Neural progenitor cell (in vitro differentiated cells): ENCODE measurements at places on chromosomes 6 and 20. TPM values are rescaled to one million over a fixed set of nuclear protein-coding genes. Genes with fewer than 3 reads are reported as not detected.

Gene TRIM38
- 0.25 and 0.30 TPM in 2 replicates for total RNA-seq

Gene HLA-F
- 0.56 TPM in 1 of 2 replicates, not detected in the other for total RNA-seq

Gene LPA
- not detected in 2 replicates for total RNA-seq

Gene SIGLEC1
- total RNA-seq: not detected in 2 replicates

Gene HLA-DRB1
- 4.7 and 15.1 TPM in 2 replicates for total RNA-seq

Gene GMEB2
- 8.0 and 18.6 TPM in 2 replicates for total RNA-seq

Gene ENPP5
- 9.1 and 23.7 TPM in 2 replicates for total RNA-seq

GRCh38 chr6:144474904-144475303 is 189.8 kb downstream of the UTRN start:
- no peaks in the 10 kb centered on the region for H3K4me1 ChIP-seq
- no peak overlapping the region for H3K27ac ChIP-seq
- H3K36me3 ChIP-seq: no peaks in the 10 kb centered on the region
- H3K27me3 ChIP-seq: no peaks in the 10 kb centered on the region
- no peak overlapping the region for H3K4me3 ChIP-seq
- DNase-seq: no peak

GRCh38 chr6:71473926-71474325 is 185.3 kb downstream of the OGFRL1 start:
- H3K4me3 ChIP-seq: no peak overlapping the region
- H3K27me3 ChIP-seq: no peaks in the 10 kb centered on the region
- no peaks in the 10 kb centered on the region for H3K36me3 ChIP-seq
- no peak overlapping the region for H3K27ac ChIP-seq

DNA sequence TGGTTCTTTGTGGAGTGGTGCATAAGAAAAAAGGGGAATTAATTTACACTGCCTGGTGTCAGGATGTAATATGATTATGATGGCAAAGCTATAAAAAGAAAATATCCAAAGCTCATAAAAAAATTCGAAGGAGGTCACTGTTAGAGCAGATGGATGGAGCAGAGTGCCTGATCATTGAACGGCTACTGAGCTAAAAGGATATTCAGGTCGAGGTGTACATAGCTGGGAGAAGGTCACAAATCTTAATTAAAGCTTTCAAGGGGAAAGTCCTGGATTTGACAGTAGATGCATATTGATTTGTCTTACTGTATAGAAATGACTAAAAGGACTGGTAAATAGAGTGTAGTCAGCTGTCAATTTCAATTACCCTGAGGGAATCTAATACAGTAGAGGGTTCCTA is 84.4 kb downstream of the PKIB start:
- H3K36me3 ChIP-seq: no peaks in the 10 kb centered on the region
- no peak for DNase-seq
- H3K27ac ChIP-seq: no peak overlapping the region
- H3K4me3 ChIP-seq: no peak overlapping the region
- no peaks in the 10 kb centered on the region for H3K4me1 ChIP-seq

DNA sequence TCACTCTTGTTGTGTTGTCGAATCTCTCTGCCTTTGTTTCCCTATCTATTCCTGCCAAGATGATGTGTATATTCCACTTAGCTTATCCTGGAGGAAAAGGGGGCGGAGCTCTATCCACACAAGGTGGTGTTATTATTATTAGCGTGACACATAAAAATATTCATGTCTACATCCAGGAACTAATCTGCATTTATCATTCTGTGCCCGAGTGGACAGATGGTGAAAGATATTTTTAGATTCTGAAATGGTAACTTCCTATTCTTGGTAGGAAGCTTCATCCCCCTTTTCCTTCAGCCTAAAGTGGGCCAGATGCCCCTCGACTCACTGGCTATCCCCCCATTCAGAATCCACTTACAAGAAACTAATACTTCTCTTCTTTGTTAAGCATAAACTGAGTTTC is 2.0 kb downstream of the XKR7 start:
- DNase-seq: no peak
- peaks cover 75% of the 10 kb centered on the region for H3K27me3 ChIP-seq
- peaks cover 30% of the 10 kb centered on the region for H3K4me1 ChIP-seq
- H3K4me3 ChIP-seq: no peak overlapping the region

- no peak overlapping the region for H3K27ac ChIP-seq
- peak; percentile 80 for DNase-seq
- no peaks in the 10 kb centered on the region for H3K4me1 ChIP-seq
- H3K4me3 ChIP-seq: peak overlapping the region; percentile 77
- no peaks in the 10 kb centered on the region for H3K36me3 ChIP-seq
These were observed 78.7 kb upstream of the BTN3A2 start for GRCh38 chr6:26286168-26286877.

DNA sequence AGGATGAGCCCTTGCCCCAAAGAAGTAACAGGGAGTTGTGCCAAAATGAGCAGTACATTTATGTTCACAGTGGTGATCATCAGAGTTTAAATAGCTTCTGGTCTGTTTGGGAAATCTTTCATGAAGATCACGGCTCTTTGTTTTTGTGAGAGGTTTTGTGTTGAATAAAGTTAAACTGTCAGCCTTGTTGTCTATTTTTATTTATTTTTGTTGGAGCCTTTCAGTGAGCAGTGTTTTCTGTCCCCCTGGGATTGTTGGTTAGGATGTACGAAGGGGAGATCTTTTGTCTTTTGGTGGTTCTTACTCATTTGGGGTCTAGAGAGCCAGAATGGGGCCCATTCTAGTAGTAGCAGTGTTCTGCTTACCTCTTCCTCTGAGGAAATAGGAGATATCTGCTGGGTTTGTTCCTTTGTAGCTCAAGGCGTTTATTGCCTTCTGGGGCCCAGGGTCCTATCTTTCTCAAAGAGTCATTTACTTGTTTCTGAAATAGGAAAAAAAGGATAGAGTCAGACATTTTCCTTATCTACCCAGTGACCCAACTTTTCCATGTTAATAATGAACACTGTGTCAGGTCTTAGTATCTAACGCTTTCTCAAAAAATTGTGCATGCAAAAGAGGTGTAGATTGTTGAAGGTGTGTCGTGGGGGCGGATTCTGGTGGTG is 157.4 kb downstream of the JARID2 start:
- H3K4me3 ChIP-seq: no peak overlapping the region
- H3K36me3 ChIP-seq: no peaks in the 10 kb centered on the region
- DNase-seq: no peak
- peaks cover 65% of the 10 kb centered on the region for H3K4me1 ChIP-seq
- peak overlapping the region; percentile 2 for H3K27ac ChIP-seq

GRCh38 chr6:7691021-7691420 is 34.9 kb upstream of the BMP6 start:
- no peak for DNase-seq
- no peak overlapping the region for H3K27ac ChIP-seq
- H3K4me3 ChIP-seq: no peak overlapping the region
- H3K4me1 ChIP-seq: peaks cover 11% of the 10 kb centered on the region
- H3K36me3 ChIP-seq: no peaks in the 10 kb centered on the region
- no peaks in the 10 kb centered on the region for H3K27me3 ChIP-seq

- no peaks in the 10 kb centered on the region for H3K4me1 ChIP-seq
- H3K4me3 ChIP-seq: no peak overlapping the region
- H3K27ac ChIP-seq: no peak overlapping the region
- no peaks in the 10 kb centered on the region for H3K36me3 ChIP-seq
These were observed 109.6 kb downstream of the MANEA start for GRCh38 chr6:95686895-95687294.

DNA sequence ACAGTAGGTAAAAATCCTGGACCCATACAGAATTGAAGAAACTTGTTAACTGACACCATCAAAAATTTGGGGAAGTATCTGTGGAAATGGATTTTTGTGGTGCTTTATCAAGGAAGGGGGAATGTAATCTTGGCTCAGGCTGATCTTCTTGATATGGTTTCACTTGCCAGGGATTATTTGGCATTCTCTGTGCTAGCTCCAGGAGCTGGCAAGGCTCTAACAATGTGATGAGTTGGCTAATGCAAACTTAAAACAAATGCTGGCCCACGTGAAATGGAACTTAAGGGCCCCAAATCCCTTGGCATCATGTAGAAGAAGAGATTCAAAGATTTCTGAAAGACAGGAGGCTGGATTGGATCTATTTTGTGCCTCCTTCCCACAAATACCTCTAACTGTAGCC is 13.1 kb downstream of the KCNS1 start:
- H3K36me3 ChIP-seq: no peaks in the 10 kb centered on the region
- H3K27me3 ChIP-seq: no peaks in the 10 kb centered on the region
- H3K27ac ChIP-seq: no peak overlapping the region
- DNase-seq: no peak

GRCh38 chr6:82785206-82785605 is 280.4 kb downstream of the UBE3D start:
- peaks cover 15% of the 10 kb centered on the region for H3K4me1 ChIP-seq
- peaks cover 4% of the 10 kb centered on the region for H3K36me3 ChIP-seq
- no peak overlapping the region for H3K4me3 ChIP-seq
- no peaks in the 10 kb centered on the region for H3K27me3 ChIP-seq
- DNase-seq: no peak

GRCh38 chr6:24126586-24127192 is 674 bp downstream of the NRSN1 start:
- DNase-seq: peak; percentile 91
- no peaks in the 10 kb centered on the region for H3K36me3 ChIP-seq
- H3K27ac ChIP-seq: no peak overlapping the region

GRCh38 chr20:43853174-43853803 is 61.4 kb upstream of the TOX2 start:
- no peaks in the 10 kb centered on the region for H3K36me3 ChIP-seq
- DNase-seq: no peak
- no peaks in the 10 kb centered on the region for H3K27me3 ChIP-seq

GRCh38 chr6:30325150-30325872 is 1.4 kb upstream of the TRIM39 start:
- no peaks in the 10 kb centered on the region for H3K27me3 ChIP-seq
- H3K4me1 ChIP-seq: peaks cover 22% of the 10 kb centered on the region
- peak; percentile 1 for DNase-seq
- H3K36me3 ChIP-seq: no peaks in the 10 kb centered on the region

GRCh38 chr6:25960734-25961133 is 1.9 kb upstream of the TRIM38 start:
- no peaks in the 10 kb centered on the region for H3K36me3 ChIP-seq
- H3K27me3 ChIP-seq: no peaks in the 10 kb centered on the region
- peaks cover 4% of the 10 kb centered on the region for H3K4me1 ChIP-seq
- DNase-seq: no peak

- no peaks in the 10 kb centered on the region for H3K36me3 ChIP-seq
- no peak for DNase-seq
- H3K27me3 ChIP-seq: peaks cover 6% of the 10 kb centered on the region
- H3K27ac ChIP-seq: no peak overlapping the region
- no peaks in the 10 kb centered on the region for H3K4me1 ChIP-seq
- H3K4me3 ChIP-seq: no peak overlapping the region
These were observed 41.9 kb downstream of the EDN3 start for GRCh38 chr20:59342023-59342957.

GRCh38 chr20:32160341-32160740 is 47.2 kb downstream of the PLAGL2 start:
- no peak overlapping the region for H3K4me3 ChIP-seq
- H3K27me3 ChIP-seq: no peaks in the 10 kb centered on the region
- H3K36me3 ChIP-seq: no peaks in the 10 kb centered on the region

DNA sequence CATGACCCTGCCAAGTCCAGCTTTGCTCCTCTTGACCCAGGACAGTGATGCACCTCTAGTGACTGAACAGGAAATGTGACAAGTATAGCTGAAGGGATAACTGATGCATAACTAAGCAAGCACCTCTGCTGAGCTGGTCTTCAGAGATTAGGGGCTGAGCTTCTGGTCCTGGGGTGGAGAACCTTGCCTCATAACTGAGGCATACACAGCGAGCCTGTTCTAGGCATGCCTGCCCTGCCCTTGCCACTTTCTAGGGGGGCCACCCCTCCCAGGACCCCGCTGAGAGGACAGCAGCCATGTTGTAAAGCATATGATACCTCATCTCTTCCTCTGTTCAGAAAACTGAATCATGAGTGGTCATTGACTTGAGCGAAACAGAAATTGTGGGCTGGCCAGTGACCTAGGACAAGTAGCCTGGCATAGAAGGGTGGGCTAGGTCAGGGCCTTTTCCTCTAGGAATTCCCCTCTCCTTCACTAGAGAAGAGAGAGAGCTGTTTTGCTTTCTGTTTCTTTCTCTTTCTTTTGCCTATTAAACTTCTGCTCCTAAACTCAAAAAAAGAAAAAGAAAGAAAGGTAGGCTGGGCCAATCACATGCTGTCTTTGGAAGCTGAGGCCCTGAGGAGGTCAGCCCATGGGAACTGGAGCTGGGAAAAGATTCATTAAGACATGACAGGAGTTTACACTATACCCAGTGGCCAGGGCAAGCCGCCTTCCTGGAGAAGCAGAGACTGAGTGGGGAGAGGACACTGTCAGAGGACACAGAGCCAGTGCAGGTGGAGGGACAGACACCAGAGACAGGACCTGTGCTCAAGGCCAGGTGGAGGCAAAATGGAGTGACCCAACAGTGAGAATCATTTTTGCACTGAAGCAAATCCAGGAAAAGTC is 23.1 kb downstream of the ALDH5A1 start:
- no peak overlapping the region for H3K4me3 ChIP-seq
- DNase-seq: no peak
- no peak overlapping the region for H3K27ac ChIP-seq
- H3K4me1 ChIP-seq: no peaks in the 10 kb centered on the region
- no peaks in the 10 kb centered on the region for H3K36me3 ChIP-seq

DNA sequence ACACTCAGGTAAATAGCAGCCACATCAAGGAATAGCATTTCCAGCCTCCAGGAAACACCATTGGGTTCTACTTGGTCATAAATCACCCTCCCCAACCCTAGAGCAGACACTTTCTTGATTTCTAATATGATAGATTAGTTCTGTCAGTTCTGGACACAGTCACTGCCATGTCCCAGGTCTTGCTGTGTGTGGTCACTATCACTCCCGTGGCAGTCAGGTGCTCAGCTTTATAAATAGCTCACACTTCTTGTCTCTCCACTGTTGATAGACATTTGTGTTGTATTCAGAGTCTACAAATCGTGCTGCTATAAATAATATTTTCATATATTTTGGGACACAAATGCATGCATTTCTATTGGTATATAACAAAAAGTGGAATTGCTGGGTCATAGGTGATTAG is 13.3 kb downstream of the HLA-F start:
- H3K4me1 ChIP-seq: no peaks in the 10 kb centered on the region
- H3K27ac ChIP-seq: no peak overlapping the region
- no peaks in the 10 kb centered on the region for H3K36me3 ChIP-seq

DNA sequence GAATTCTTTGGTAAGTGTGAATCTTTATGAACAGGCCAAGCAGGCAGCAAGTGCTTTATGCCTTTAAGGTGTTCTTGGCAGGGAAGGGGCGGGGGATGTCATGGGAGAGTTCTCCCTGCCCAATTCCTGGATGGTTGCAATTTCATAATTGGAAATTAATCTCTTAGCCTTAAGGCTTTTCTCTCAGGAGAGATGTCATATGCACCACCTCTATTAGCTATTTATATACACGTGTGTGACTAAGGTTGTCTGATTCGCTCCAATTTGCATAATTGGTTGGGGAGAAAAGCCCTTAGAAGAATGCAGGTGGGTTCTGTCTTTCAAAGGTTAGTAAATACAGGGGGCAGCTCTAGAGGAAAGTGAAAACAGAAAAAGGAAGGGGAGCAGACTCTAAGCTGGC is 5.2 kb upstream of the ENPP5 start:
- no peak overlapping the region for H3K27ac ChIP-seq
- H3K27me3 ChIP-seq: no peaks in the 10 kb centered on the region
- peaks cover 3% of the 10 kb centered on the region for H3K4me1 ChIP-seq
- no peaks in the 10 kb centered on the region for H3K36me3 ChIP-seq
- no peak for DNase-seq
